NCI-H1436 treated with DMSO at 0.1 percent for 48 hours (cell line): ENCODE measurements at places on chromosomes 7 and 10.
A peak's percentile ranks its signal among the peaks of the same experiment; 100 is the strongest.

GRCh38 chr10:85235258-85235657 lies 906.9 kb downstream of the CCSER2 start:
- DNase-seq: no peak

DNA sequence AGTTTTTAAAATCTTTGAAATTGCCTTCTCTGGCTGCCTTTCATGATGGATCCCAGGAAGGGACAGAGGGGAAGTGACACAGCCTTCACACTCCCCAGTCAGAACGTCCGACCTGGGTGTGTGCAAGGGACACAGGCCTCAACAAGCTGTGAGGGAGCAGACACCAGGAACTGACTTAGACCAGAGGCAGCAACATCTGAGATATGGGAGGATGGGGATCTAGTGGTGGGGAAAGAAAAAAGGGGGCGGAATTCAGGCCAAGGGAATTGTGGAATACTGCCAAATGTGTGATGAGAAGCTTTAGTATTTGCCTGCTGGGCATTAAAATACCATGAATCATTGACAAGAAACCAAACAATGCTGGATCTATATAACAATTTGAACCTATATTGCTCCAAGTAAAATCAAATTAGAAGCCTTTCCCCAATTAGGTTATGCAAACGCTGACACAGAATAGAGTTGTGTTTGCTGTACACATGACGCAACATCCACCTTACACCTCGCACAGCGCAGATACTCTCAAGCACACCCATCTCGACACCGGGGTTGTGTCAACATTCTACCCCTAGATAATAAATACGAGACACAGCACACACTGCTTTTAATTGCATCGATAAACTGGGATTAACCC lies 17.2 kb upstream of the MNX1 start:
- no peak for DNase-seq

DNA sequence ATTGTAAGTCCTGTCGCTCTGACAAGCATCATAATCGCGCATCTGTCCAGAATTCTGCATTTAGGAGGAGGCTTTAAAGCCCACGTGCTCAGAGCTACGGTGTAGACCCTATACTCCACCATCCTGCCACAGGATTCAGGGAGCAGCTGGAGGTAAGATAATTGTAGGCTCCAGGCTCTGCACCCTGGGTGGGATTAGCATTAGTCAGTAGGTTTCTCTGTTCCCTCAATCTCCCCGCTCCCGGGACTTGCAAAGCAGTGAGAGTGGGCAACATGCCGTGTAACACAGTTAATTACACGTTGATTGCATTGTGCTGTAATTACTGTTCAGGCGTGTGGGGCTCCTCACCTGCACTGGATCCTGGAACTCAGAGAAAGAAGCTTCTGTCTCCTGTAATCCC lies 89.3 kb upstream of the CUX1 start:
- DNase-seq: no peak

DNA sequence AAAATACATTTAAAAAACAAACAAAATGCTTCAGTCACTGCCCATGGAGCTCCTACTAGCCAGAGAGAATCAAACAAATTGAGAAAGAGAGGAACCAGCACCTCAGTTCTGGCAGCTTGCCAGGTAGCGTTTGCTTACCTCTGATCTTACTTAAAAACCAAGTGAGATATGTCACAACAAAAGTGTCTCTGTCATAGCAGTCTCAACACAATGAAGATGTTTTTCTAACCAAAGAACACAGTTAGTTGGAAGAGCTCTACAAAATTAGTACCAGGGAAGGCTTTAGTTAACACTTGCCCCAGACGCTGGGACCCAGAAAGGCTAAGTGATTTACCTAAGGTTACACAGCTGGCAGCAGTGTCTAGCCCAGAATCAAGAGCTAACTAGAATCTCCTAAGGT lies 3.4 kb downstream of the DOCK4 start:
- DNase-seq: no peak

DNA sequence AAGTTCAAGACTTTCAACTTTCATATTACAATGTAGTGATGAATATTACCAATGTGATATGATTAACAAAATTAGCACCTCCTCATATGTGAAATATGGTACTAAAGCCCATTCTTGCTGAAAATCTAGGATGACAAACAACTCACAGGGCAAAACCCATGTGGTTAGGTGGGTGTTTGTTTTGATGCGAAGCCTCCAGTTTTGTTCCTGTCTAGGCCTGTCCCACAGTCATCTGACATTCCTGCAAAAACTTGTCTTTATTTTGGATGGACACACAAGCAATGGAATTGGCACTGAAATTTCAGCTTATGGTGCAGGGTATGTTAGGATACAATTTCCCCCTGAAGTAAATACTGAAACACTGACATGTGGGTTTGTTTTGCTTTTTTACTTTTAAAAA lies 95.3 kb downstream of the PARD3 start:
- no peak for DNase-seq

DNA sequence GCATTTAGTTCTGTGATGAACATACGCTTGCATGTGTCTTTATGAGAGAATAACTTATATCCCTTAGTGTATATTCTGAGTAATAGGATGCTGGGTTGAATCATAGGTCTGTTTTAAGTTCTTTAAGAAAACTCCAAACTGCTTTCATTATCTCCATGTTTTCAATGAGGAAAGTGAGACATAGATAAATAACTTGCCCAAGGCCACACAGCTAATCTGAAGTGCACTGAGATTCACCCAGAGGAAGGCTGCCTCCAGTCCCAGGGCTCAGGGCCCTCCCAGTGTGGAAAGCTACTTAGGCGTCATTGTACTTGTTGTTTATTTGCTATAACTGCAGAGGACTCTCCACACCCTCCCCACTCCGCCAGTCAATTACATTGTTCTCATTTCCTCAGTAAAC lies 126.7 kb downstream of the INHBA start:
- DNase-seq: no peak

DNA sequence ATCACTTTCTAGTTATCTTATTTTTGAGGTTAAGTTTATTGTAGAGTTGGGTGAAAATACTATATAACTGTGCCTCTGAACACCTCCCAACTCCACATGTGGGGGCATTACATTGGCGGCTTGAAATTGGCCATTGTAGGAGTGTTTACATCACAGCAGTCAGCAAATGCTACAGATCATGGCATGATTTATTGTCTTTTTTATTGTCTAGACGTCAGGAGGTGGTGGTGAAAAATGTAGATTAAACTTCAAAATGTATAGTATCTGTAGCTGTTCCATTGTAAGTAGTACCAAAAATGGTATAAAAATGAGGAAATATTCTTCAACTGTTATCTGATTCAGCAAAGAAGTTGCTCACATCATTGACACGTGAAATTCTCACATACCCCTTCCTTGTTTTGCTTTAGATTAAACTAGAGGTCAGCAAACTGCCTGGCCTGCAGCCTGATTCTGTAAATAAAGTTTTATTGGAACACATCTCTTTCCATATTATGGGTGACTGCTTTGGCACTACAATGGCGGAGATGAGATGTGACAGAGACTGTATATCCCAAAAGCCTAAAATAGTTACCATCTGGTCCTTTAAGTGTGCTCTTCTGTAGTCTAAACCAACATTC lies 35.0 kb downstream of the TAF3 start:
- DNase-seq: no peak

DNA sequence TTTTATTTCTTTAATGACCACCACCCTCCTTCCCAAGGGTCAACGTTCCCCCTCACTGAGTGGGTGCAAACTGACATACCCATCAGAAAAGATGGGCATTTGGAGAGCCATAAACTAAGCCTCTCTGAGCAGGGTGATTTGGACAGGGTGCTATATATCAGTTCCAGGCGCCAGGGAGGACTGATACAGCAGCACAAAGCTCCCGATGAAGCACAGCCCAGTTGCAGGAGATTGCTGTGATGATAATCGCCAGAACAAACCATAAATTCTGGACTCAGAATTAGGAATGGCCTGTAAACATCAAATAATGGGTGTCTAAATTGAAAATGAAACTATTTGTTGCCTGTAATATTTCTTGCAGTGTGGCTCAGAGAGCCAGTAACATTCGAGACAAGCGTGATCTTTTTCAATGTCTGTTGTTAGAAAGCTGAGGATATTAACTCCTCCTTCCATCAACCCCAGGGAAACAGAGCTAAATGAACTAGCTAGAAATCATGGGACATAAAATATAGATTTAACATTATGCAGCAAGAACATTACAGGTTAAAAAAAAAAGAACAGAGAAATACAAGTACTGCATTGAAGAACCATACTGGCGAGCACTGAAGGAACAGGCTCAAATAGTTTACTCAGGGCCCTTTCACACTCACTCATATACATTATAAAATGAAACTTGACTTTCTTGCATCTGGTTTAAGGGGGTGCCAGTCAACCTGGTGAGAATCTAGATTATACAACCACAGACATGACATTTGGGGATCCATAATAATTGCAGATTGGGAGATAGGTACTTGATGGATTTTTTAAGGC lies 137.5 kb upstream of the LRRTM3 start:
- DNase-seq: no peak

GRCh38 chr7:81949306-81949705 lies 179.5 kb upstream of the HGF start:
- DNase-seq: no peak

GRCh38 chr10:89837165-89838043 lies 136.0 kb downstream of the KIF20B start:
- DNase-seq: no peak

DNA sequence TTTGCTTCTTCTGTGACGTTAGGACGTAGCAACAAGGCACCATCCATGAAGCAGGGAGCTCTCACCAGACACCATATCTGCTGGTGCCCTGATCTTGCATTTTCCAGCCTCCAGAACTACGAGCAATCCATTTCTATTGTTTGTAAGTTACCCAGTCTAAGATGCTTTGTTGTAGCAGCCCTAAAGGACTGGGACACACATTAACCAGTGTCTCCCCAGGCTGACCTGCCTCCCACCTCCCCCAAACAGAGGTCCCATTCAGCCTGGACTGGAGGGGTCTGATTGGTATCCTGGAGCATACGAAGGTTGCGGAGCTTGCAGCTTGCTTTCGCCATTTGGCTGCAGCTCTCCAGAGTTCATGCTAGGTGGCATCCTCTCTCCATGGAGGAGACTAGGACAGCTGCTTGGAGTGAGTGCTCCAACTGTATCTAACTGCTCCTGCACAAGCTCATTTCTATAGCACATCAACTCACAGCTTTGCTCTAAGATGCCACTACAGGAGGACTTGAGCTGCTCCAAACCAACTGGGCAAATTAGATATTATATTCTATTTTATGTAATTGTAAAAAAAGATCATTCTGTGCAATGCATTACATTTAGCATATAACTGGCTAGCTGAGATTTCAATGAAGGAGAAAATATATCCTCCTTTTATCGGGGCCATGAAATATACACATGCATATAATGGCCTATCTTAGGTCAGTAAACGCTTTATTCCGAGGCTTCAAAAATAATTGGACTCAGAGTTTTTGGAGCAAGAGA lies 8.0 kb upstream of the GRK5 start:
- DNase-seq: no peak

DNA sequence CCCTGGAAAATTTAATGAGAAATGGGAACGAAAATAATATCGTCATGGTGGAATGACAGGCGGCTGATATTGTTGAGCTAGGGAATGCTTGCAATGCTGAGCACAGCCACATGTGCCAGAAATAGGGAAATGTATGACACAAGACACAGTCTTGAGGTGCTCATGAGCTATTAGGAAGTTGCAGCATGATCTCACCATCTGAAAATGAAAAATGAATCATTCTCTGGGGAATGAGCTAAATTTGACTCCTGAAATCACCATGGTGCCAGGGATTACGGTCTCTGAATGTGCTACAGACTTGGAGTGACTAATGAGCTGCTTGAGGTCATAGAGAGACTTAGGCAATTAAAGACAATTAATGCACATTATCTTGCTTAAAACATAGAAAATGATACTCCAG lies 845.0 kb downstream of the CNTNAP2 start:
- DNase-seq: peak; percentile 9

DNA sequence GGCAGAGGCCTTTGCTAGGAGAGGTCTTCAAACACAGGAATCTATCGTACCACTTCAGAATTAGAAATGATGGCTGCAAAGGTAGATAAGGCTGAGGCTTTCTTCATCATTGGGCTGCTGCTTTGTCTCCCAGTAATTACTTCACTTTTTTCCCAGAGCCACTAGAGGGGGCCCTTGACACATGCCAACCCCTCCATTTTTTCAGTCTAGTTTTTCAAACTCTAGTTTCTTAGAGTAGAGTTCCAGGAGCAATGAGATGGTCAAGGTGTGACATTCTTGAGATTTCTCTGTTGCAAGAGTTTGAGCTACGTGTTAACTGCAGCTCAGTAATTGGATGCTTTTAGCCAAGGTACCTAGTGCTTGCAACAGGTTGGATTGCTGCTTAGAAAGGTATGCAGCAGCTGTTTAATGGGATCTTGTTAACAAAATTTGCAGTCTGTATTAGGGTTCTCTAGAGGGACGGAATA lies 33.8 kb upstream of the RBM20 start:
- peak; percentile 50 for DNase-seq

GRCh38 chr7:156106107-156106426 lies 293.8 kb upstream of the SHH start:
- DNase-seq: no peak

- DNase-seq: no peak
These were observed 46.0 kb downstream of the ZNF777 start for GRCh38 chr7:149414745-149415390.

DNA sequence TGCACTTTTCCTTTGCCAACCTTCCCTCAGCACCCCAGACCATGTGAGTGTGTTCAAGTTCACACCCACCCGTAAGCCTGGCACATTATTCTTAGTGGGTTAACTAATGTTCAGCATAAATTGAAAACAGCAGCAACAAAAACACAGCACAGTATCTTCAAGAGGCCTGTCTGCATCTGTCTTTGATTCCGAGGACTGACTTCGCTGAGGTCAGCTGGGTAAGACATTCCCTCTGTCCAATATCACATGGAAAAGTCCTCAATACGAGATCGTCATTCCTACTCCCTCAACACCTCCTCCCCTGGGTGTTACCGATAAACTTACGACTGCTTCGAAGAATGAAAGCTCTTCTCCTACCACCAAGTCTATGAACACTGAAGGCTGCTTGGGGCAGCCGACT lies 218.8 kb downstream of the SFMBT2 start:
- no peak for DNase-seq

- no peak for DNase-seq
These were observed 118.6 kb upstream of the PRSS58 start for GRCh38 chr7:142376356-142376997.

- no peak for DNase-seq
These were observed 759.4 kb downstream of the CNTNAP2 start for GRCh38 chr7:146875981-146876380.

DNA sequence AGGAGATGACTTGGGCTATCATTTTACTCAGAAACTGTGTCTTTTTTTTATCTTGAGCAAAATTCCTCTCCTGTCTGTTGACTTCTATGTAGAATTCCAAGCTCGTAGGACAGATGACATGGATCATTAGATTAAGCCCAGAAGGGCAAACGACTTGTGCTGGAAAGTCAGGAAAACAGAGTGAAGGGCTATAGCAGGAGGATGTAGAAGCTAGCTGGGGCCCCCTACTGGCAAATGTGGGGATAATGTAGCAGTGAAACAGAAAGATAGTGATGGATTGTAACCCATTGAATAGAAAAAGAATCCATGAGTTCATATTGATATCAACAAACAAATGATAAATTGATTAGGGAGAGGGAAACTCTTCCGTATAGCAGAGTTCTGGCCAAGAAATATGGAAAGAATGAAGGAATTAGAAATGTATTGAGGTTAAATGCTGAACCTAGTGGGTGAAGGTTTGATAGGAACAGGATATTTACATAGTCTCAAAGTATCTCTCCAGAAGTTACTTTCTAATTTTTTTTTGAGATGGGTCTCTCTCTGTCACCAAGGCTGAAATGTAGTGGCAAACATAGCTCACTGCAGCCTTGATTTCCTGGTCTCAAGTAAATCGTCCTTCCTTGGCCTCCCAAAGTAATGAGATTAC lies 103.6 kb downstream of the LYZL1 start:
- DNase-seq: no peak

- no peak for DNase-seq
These were observed 8.1 kb downstream of the SGMS1 start for GRCh38 chr10:50615658-50616057.
